ENCODE measurements at places on chromosomes 7 and 10.

DNA sequence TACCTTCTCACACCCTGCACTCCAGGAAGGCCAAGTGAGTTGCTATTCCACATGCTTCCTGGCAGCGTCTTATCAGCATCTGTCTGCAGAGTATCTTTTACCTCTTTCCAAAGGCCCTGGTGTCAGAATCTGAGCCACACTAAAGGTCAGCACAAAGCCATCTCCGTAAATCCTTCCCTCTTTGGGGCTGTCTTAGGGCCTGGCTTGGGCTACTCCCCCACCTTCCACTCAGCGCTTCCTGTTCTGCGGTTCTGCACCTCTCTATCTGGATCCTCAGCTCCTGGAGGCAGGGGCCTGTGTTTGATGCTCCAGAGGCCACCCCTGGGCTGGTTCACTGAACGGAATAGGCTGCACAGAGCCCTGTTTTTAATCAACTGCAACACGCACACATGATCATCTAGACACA, 334.8 kb upstream of the GALNT17 start:
- no peak for DNase-seq

- DNase-seq: no peak
These were observed 32.9 kb downstream of the ICA1 start for GRCh38 chr7:8228766-8229674.

GRCh38 chr10:11573497-11573896, 38.0 kb downstream of the USP6NL start:
- DNase-seq: no peak

- DNase-seq: no peak
These were observed 1023.0 kb upstream of the SORCS1 start for GRCh38 chr10:108187408-108188012.

- no peak for DNase-seq
These were observed 12.2 kb upstream of the SVIL start for GRCh38 chr10:29646960-29647461.

- no peak for DNase-seq
These were observed 541.0 kb upstream of the ADARB2 start for GRCh38 chr10:2278363-2278762.
